RPMI8226 (cell line): ENCODE measurements at places on chromosomes 3 and 15.

GRCh38 chr3:159604151-159604581, 384.5 kb upstream of the IL12A start:
- DNase-seq, result no peak

GRCh38 chr3:101069901-101070798, 76.9 kb upstream of the ABI3BP start:
- DNase-seq, result peak; percentile 66

DNA sequence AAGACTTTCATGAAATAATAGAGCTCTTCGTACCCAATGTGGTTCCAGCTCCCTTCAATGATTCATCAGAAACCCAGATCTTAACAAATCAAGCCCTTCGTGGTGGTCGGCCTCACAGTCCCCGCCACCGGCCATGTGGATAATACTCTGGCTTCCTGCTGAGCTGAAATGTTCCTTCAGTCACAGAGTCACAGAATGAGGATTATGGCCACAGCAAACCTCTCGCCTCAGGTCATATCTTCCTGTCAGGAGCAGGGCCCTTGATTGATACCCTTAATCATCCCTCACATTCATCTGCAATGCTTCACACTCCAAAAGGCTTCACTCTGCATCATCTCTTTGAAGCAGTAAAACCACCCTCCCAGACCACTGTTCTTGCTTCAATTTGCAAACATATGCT, 452.6 kb downstream of the OCA2 start:
- DNase-seq, result no peak

DNA sequence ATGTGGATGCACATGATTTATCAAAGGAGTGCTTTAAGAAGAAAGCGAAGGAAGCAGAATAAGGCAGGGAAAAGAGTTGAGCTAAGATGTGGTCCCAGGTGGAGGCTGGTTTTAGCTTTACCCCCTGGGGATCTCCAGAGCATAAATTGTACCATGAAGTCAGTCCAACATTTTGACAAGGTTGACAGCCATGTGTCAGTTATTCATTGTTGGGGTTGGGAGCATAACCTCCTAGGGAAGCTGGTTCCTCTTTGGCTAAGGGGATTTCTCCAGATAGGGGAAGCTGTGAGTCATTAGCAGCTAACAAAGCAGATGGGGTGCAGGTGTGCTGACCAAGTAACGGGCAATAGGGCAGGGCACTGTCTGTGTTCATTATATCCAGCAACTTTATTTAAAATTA, 123.7 kb upstream of the IGSF10 start:
- peak; percentile 64 for DNase-seq

DNA sequence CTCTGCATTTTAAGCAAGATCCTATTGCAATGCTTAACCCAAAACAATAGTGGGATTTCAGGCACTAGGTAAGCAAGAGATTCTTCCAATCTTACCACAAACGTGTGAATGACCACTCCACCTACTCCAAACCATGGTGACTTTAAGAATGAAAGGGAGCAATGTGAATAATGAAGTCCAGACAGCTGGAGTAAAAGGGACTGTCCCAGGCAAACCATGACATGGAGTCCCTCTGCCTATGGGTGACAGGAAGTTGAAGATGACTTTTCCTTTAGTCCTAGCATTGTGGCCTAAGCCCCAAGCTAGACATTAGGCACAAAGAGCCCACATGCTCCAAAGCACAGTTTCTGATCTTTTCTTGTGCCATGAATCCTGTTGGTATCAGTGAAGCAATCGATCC, 179.0 kb downstream of the SHQ1 start:
- DNase-seq, result no peak

GRCh38 chr3:64061628-64062027, 38.3 kb upstream of the PSMD6 start:
- DNase-seq, result no peak

GRCh38 chr3:11198070-11198469, 43.8 kb downstream of the HRH1 start:
- no peak for DNase-seq

DNA sequence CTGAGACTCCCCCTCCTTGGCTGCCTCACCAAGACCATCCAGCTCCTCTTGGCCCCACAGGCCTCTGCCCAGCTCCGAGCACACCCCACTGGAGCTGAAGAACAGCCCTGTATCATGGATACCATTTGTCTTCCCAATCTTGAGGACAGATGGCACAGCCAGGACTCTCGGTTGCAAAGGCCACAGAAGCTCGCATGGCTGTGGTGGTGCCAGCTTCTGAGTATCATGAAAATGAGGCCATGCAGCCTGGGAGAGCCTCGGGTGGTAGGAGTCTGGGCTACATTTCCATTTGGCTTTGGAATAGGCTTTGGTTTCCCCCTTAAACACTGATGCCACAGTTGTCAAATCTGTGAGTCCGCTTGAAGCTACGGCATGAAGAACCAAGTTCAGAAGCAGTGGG, 106.6 kb downstream of the SEMA5B start:
- no peak for DNase-seq

DNA sequence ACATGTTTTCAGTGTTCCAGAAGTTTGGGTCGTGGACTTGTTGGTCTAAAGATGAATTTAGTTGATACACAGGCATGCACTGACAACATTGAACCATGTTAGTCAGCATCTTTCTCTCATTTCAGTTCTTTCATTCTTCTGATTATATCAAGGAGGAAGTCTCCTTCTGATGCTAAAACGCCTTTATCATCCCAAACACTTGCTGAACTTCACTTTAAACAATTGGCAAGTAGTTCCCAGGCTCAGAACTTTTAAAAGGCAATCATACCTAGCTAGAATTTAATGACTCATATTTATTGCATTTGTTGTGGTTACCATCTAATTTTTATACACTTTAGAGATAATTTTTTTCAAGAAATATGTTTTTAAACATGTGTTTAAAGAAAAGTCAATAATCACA, 15.9 kb downstream of the LMCD1 start:
- DNase-seq, result no peak

DNA sequence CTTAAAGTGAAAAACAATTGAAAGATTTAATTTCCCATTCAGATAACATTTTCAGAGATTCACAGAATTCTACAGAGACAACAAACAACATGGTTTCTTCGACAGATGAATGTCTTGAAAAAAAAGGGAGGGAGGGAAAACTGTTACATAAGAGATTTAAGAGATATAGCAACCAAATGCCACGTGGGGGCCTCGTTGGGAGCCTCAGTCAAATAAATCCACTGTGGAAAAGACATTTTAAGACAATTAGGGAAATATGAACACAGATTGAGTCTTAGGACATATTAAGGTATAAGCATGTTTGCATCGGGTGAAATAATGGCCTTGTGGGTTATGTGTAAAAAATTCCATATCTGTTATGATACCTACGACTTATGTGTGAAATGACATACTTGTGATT, 5.0 kb upstream of the PRRT3 start:
- DNase-seq, result no peak

DNA sequence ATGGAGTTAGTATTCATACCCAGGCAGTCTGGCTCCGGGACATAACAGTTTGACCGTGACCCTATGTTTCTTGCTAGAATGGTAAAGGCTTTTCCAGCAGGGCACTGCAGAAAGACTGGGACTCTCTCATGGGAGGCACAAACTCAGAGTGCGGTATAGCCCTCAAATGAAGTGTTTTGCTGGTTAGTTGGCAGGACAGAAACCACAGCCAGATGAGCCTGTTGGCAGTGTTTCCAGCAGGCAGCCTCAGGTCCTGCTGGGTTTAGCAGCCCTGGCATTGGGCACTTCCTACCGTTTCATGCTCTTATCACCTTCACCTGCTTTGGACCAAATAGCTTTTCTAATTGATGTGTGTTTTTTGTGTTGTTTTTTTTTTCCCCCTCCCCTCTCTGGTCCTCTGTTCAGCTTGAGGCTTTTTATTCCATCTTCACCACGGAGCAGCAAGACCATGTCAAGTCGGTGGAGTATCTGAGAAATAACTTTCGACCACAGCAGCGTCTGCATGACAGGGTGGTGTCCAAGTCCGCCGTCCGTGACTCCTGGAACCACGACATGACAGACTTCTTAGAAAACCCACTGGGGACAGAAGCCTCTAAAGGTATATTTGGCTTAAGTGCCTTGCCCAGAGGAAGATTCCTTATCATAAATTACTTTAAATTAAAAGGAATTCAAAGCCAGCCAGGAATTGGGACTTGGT, 205.6 kb downstream of the FEZF2 start:
- DNase-seq, result no peak

- no peak for DNase-seq
Measured at GRCh38 chr15:41562784-41563198, 3.8 kb downstream of the TYRO3 start.

GRCh38 chr3:108393128-108393900, 97.0 kb downstream of the HHLA2 start:
- no peak for DNase-seq

DNA sequence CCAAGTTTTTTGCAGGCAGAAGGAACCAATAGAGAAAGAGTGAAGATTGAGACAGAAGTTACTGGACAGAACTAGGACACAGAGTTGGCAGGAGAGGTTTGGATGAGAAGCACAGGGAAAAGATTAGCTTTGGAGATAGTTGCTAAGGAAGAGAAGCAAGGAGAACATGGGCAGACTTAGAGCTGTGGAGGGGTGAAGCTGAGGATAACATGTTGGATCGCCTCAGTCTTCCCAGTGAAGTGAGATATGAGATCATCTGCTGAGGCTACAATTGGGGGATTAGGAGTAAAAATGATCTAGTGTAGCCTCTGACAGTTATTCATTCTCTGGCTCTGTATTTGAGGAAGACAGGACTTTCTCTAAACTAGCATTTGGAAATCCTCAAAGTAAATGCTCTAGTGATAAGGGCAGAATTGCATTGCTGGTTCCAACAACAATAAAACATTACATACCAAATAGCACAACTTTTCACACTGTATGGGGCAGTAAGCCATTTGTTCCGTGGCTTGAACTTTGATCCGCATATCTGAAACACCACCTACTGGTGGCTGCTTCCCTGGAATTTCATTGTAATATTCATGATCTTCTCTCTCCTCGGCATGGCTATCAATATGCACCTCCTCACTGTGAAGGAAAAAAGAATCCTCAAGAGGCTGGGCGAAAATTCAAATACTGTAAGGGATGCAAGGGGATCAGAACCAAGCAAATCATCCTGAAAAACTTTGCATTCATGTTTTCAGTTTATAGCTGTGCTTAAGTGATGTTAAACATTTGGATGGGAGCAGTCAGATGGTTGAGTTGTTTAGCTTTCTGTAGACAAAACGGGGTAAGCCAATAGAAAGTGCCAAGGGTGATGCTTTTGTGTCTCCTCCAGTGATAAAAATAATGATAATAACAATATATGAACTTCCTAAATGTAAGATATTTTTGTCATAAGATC, 22.2 kb upstream of the EID1 start:
- peak; percentile 25 for DNase-seq

DNA sequence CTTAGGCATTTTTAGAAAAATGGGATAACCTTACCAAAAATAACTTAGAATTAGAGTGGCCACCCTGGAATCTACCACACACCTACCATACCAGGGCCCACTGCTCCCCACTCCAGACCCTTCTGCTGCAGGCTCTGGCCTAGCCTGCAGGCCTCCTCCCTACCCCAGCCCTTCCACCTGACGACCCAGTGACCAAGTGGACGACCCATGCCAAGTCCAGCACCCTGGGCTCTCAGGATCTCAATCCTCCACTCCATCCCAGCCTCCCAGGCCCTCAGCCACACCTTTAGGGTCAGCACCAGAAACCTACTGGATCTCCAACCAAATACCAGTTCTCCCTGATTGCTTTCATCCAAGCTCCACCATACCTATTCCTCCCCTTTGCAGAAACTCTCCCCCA, 145.8 kb downstream of the TPRA1 start:
- DNase-seq, result no peak
